Left renal pelvis (tissue), 4 donors: ENCODE measurements at places on chromosomes 13 and 19.

- no peak for DNase-seq
These were observed 26.9 kb downstream of the VSTM2B start for GRCh38 chr19:29552454-29553280.

DNA sequence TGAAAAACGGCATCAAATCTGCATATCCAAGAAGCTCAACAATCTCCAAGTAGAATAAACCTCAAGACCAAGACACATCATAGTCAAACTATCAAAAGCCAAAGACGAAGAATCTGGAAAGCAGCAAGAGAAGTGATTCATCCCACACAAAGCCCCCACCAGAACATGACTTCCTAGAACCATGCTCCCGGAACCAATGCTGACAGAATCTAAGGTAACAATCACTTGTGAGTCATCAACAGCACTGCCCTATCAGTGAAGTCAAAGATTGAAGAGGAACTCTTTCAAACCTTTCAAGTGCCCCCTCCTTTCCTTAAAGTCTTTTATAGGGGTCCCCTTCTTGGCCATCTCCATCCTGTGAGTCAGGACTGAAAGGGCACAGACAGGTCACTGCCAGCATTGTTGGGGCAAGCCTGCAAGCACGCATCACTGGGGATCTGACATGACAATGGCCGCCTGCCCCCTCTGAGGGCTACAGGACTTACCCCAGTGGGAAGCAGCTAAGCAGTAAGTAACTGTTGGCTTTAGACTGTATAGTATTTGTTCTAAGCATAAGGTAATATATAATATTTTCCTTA lies at the start of gene CCDC70:
CCDC70 (plus strand) TSS at position 247 of the 578 bp plus-strand sequence. CDS start 3,443 bp downstream, outside the sequence.
- no peak for DNase-seq

- DNase-seq, result no peak
These were observed 39.2 kb downstream of the TNFRSF19 start for GRCh38 chr13:23609414-23609760.

DNA sequence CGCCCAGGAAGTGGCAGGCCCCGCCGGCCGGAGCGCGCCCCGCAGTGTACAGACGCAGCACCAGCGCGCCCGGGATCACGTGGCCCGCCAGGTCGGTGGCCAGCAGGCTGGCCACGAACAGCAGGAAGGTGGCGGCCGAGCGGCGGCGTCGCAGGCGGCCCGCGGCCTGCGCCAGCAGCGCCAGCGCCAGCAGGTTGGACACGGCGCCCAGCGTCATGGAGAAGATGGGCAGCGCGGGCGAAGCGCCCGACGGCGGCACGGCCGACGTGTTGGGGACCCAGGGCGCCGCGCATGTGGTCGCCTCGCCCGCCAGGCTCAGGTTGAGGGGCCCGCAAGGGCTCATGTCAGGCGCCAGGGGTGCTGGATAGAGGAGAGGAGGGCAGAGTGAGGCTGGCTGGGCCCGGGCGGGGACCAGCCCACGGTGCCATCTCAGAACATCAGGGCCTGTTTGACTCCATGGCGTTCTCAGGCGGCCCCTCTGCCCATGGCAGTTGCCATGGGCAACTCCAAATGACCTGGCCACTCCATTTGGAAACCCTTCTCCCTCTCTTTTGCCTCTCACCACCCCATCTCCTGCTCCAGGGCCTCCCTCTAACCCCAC lies 1.1 kb downstream of the PTGER1 start:
- no peak for DNase-seq

DNA sequence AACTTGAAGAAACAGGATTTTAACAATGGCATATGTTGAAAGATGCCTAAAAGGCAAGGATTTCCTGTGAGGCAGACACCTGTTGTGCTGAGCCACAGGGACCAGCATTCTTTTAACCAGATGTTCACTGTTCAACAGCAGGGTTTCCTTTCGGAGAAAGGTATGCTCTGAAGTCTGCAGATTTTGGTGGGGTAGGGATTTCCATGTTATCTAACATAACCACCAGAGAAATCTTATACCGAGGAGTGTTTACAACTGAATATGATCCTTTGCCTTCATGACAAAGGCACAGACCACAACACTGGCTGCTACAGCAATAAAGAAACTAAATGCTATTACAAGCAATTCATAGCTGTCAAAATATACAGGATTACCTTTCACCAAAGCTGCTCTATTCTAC lies 48.1 kb downstream of the MPHOSPH8 start:
- no peak for DNase-seq

- DNase-seq, result no peak
These were observed 6.4 kb downstream of the ERFL start for GRCh38 chr19:41921577-41922576.

DNA sequence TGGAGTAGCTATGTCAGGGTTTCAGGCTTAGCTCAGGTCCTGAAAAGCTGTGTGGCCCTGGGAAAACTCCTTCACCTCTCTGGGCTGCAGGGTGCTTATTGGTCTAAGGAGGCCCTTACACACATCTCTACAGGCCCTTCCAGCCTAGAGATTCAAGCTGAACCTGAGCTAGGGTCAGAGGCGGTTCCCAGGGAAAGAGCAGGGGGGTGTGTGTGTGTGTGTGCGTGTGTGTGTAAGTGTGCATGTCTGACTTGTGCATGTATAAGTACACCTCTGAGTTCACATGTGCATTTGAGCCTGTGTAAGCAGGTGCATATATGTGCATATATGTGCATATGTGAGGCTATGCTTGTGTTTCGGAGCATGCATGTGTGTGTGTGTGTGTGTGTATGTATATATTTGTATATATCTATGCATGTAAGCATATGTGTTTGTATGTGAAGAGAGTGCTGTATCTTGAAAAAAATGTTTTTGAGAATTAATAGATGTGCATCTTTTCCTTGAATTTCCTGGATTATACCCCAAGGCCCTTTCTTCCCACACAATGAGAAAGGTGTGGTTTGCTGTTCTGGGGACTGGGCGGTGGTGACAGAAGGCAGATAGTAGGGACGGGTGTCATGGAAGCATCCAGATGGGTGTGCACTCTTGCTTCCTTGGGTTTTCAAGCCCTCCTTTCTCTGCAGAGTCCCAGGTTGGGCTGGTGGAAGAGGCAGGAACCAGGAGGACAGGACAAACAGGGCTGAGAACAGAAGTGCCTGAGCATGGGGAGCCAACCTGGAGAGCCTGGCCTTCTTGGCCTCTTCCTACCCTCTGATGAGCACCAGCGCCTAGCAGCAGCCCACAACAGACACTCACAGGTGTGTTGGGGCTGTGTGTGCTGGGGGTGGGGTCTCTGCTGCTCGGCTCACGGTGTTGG lies 150.3 kb upstream of the TSHZ3 start:
- no peak for DNase-seq

GRCh38 chr19:30006207-30006606 lies 64.2 kb downstream of the URI1 start:
- no peak for DNase-seq

DNA sequence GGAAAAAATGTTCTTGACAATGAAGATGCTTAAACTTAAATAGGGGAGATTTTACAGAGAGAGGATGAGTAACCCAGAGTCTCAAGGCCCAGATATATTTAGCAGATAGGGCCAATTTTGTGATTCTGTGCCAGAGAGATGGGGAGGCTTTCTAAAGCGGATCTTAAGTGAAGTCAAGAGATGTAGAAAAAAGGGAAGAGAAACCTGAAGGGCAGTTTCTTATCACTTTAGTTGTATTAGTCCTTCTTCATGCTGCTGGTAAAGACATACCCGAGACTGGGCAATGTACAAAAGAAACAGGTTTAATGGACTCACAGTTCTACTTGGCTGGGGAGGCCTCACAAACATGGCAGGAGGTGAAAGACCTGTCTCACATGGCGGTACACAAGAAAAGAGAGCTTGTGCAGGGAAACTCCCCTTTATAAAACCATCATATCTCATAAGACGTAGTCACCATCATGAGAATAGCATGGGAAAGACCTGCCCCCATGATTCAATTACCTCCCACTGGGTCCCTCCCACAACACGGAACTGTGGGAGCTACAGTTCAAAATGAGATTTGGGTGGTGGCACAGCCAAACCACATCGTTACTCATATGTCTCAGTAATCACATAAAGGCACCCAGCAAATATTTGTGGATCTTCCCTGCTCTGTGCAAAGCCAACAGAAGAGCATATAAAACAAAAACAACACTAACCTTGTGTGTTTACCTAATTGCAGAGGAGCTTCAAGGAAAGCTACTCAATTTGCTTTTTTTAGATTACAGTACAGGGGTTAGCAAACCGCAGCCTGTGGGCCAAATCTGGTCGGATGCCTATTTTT lies 102.6 kb upstream of the MYCBP2 start:
- DNase-seq, result no peak

DNA sequence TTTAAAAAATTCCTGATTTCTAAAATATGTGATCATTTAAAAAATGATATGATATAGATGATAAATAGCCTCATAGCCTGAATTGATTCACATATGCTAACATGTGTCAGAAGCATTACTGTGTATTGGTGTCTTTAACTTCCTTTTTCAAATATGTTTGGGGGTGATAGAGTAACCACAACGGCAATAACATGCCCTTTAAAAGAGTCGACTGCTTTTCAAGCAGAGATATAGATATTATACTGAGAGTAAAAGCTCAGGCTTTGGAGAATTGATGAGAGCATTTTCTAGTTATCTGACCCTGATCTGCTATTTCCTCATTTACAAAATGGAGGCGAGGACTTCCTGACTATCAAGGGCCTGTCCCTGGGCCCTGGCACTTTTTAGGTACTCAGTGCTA lies 260.5 kb downstream of the DCT start:
- DNase-seq, result no peak

GRCh38 chr19:3813473-3814392 lies 27.6 kb upstream of the MATK start:
- no peak for DNase-seq

DNA sequence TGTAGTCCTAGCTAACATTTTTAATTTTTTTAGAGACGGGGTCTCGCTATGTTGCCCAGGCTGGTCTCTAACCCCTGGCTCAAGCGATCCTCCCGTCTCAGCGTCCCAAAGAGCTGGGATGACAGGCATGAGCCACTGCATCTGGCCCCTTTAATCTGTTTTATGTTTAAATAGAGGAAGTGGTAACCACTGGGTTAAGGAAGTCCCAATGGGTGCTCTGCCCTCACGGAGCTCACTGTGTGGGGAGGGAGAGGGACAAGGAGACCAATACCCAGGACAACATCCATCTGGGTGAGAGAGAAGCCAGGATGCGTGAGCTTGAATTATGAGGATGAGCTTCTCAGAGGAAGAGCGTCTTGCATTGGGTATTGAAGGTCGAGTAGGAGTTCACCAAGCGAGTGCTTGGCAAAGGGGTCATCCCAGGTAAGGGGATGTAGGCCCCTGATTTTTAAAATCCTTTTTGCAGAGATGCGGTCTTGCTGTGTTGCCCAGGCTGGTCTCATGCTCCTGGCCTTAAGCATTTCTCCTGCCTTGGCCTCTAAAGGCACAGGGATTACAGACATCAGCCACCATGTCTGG lies 13.8 kb downstream of the YJU2 start:
- no peak for DNase-seq

DNA sequence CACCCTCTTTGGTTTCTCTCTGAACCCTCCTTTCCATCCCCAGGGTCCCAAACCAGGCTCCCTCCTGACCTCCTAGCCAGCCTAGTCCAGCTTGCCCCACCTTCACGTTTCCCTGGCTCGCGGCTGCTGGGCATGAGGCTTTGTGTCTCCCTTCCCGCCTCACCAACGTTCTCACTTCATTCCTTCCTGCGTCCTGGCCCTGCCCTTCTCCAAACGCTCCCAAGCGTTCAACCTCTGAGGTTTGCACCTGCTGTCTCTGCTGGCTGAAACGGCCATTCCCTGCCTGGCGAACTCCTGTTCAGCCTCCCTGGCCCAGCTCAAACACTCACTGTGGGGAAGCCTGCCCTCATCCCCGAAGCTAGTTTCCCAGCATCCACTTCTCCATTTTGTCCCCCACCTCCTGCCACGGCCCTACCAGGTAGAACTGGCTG lies 12.4 kb downstream of the EPS8L1 start:
- no peak for DNase-seq

GRCh38 chr13:30824651-30825050 lies 81.4 kb upstream of the MEDAG start:
- no peak for DNase-seq

GRCh38 chr19:6109947-6110346 lies 353 bp downstream of the RFX2 start:
- DNase-seq, result no peak

- DNase-seq, result no peak
These were observed 561.0 kb downstream of the TBC1D4 start for GRCh38 chr13:74920920-74921319.

DNA sequence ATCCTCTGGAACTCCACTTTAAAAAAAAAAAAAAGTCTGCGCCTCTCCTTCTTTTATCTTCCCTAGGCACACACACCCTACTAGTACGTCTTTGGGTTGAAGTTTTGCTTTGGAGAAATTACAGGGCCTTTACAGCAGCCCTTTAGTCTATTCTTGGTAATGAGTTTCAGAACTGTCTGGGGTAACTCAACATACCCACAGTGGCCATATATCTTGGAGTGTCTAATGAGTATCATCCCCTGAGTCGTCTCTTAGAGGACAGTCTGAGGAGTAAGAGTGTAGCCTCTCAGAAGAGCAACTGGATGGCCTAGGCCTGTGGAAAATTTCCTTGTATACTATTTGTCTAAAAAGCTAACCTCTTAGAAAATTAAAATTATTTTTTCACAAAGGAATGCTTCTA lies 6.1 kb upstream of the ZNF681 start:
- DNase-seq, result no peak
